AML-193 (cell line): ENCODE measurements at places on chromosomes 3 and 15.

GRCh38 chr3:188052169-188053035, 101.6 kb upstream of the LPP start:
- DNase-seq, result no peak

GRCh38 chr15:52289629-52290081, 5.9 kb downstream of the MYO5C start:
- DNase-seq, result no peak

DNA sequence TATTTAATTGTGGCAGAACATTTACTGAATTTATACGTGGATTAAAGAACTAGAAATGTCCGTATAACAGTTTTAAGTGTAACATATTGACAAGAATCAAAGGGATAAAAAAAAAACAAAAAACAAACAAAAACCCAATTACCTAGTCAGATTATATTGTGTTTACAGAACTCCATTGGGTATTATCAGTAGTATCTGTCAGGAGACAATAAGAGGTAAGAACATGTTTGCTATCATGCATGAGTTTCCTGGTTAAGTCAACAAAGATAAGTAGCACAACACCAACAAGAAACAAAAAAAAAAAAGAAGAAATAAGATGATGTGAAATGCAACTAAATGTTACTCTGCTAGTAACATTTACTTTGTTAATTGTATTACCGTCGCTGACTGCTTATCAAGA, 570.6 kb downstream of the ZBBX start:
- no peak for DNase-seq

DNA sequence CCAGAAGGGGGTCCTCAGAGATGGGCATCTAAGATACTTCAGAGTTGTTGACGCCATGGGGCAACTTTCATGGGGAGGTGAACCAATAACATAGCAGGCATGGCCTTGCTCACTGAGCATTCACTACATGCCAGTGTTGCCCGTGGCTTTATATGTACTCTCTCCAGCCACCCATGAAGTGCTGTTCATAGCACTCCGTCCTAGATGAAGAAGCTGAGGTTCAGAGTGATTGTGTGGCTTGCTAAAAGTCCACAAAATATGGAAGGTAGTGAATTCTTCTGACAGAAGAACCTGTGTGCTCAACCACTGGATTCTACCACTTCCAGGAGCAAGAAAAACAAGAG, 9.8 kb upstream of the SEMA4B start:
- no peak for DNase-seq

- DNase-seq, result no peak
These were observed 4.1 kb upstream of the EOMES start for GRCh38 chr3:27726240-27726639.

GRCh38 chr15:69337138-69337537, 38.4 kb downstream of the PAQR5 start:
- DNase-seq, result no peak

DNA sequence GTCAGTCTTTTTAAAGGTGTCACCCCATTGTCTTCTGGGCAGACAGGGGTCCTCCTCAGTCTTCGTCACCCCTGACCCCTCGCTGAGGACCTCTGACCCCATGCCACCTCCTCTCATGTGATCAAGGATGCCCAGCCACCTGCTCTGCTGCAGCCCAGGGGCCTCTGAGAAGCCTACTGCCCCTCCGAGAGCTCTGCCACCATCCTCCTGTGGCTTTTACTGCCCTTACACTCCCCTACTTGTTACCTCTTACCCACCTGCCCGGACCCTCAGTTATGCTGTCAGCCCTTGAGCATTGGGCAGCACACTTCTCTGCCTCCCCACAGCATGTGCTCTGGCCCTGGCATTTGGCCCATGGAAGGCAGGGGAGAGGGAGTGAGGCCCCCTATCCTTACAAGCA, 123.2 kb downstream of the LRRK1 start:
- DNase-seq, result no peak

DNA sequence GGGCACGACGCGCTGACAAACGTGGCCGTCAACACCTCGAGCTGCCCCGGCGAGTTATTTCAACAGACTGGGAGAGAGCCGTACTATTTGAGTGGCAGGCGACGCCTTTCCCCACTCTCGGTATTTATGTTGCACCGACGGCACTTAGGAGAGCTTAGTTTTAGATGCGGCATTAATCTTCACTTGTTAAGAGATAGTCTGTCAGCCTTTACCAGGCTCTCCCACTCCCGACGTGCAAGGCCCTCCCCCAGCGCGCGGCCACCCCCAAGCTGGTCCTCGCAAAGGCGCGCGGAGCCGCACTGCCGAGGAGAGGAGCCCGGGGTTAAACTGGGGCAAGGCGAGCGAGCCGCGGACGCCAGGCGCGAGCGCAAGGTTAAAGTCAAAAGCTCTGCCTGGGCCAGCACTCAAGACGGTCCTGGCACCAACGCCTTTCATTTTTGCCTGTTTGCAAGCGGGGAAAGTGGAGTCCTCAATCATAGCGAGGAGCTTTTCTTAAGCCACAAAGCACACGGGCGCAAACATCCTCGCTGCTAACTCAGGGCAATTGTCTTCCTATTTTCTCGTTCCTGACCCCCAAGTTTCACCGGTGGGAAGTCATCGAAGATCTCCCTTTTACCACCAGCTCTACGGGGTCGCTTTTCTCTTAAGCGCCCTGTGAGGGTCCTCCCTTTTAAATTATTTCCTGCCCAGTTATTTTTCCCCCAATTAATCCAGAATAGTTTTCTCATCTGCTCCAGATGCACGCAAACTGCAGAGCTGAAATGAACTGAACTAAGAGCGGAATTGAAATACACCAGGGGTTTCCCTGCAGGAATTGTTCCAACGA, 86.6 kb downstream of the NR2F2 start:
- no peak for DNase-seq

GRCh38 chr15:83018436-83018835, 7.0 kb upstream of the C15orf40 start:
- DNase-seq, result no peak

- DNase-seq, result peak; percentile 68
These were observed 44.7 kb downstream of the GTPBP8 start for GRCh38 chr3:113035387-113035982.

- DNase-seq, result no peak
These were observed 47.1 kb upstream of the BNIP2 start for GRCh38 chr15:59736181-59736580.

- DNase-seq, result no peak
These were observed 7.3 kb upstream of the FURIN start for GRCh38 chr15:90860942-90861675.

GRCh38 chr15:56244038-56244810, 545 bp upstream of the RFX7 start:
- no peak for DNase-seq

DNA sequence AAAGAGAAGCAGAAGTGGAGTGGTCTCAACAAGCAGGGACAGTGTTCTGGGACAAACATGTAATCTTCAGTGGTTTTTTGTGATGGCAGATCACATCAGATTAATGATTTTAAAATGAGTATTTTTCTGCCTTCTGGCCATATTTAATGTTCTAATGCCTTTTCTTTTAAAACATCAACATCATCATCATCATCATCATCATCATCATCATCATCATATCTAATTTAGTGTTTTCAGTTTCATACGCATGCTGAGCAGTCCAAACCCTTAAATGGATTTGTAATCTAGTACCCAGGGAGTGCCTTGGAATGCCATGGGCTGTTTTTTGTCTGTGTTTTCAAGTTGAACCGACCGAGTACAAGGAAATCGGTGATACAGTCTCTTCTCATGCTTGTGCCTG, 68.9 kb downstream of the CACNA2D3 start:
- DNase-seq, result no peak

- DNase-seq, result peak; percentile 59
These were observed 829 bp downstream of the RNF7 start for GRCh38 chr3:141738891-141739363.

DNA sequence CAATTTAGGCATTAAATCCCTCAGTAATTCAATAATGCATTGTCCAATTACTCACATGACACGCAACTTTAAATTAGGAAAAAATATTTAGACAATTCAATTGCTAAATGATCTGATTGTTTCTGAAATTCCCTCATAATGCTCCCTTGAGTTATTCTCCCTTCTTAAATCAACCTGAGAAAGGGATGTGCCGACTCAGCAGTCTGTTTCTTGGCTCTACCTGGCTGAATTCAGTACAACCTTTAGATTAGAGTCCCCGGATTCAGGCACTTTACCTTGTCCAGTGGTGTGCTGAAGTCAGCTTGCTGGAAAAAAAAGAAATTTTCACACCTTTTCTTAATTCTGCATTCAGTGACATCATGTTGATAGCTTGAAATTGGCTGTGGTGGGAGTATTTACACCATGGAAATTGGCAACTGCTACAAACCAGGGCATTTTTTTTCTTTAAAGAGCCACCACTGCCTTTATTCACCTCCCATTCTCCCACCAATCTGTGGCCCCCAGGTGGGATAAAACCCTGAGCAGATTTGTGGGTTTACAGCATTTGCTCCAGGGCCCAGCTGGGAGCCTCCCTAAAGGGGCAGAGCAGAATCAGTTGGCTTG, 20.9 kb upstream of the LOXL1 start:
- DNase-seq, result no peak

GRCh38 chr3:188305220-188305619, 151.3 kb downstream of the LPP start:
- no peak for DNase-seq

DNA sequence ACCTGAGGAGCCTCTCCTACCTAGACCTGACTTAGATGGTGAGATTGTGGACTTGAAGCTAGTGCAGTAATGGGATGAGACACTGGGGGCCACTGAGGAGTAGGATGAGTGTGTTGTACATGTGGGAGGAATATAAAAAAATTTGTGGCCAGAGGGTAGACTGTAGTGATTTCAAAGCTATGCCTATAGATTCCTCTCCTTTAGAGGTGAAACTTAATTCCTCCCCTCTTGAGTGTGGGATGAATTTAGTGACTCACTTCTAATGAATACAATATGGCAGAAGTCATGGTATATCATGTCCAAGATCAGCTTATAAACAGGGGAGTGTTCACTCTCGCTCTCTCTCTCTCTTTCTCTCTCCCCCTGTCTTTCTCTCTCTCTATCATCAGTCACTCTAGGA, 6.7 kb downstream of the ZNF860 start:
- no peak for DNase-seq

- no peak for DNase-seq
These were observed 143.8 kb upstream of the BCL6 start for GRCh38 chr3:187889106-187889505.

- no peak for DNase-seq
These were observed 15.7 kb upstream of the PRR23E start for GRCh38 chr3:127177226-127177625.

GRCh38 chr3:29283231-29284119, 2.6 kb downstream of the RBMS3 start:
- DNase-seq, result no peak

GRCh38 chr3:190746531-190746930, 116.0 kb downstream of the GMNC start:
- DNase-seq, result no peak

DNA sequence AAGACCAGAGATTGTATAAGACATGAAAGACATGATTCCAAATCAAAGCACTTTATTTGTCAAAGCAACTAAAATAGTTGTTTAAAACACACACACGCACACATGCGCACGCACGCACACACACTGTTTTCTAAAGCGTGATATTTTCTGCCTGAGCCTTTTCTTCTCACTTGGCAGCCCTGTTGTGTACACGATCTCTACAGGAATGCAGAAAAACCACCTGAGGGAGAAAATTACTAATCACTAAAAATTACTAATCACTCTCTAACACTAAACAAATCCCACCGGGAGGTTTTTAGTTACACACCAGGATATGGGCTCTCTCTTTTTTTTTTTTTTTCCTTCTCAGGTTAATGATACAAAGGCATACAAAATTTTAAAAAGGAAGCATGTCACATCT, 160.1 kb upstream of the ATP11B start:
- no peak for DNase-seq

- DNase-seq, result no peak
These were observed 176.7 kb upstream of the PDZRN3 start for GRCh38 chr3:73801444-73801843.

DNA sequence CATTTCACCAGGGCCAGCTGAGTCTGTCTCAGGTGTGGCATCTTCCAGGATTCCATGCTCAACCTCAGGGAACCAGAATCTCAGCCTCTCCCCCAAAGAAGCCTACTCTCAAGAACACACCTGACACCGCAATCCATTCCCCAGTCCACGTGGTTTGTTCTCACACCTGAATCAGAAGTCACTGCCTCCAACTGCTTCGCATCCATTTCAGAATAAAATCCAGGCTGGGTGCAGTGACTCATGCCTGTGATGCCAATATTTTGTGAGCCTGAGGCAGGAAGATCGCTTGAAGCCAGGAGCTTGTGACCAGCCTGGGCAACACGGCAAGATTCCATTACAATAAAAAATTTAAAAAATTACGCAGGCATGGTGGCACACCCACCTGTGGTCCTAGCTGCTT, 212.2 kb downstream of the FOXP1 start:
- no peak for DNase-seq

DNA sequence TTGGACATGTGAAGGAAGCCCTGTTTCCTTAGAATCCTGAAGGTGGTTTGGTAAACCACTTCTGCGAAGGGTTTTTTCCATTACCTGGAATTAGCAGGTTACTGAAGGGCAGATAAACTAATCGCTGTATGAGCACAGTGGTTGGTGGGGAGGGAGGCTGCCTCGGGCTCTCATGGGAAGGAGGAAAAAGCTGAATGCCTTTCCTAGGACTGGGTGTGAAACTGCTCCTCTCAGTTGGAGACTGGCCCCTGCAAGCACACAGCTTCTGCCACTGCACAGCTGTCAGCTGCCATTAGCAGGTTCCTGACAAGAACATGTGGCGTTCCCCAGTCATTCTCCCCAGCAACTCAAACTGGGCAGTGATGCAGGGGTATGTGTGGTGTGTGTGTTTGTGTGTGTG, 376.3 kb downstream of the GAP43 start:
- DNase-seq, result no peak

DNA sequence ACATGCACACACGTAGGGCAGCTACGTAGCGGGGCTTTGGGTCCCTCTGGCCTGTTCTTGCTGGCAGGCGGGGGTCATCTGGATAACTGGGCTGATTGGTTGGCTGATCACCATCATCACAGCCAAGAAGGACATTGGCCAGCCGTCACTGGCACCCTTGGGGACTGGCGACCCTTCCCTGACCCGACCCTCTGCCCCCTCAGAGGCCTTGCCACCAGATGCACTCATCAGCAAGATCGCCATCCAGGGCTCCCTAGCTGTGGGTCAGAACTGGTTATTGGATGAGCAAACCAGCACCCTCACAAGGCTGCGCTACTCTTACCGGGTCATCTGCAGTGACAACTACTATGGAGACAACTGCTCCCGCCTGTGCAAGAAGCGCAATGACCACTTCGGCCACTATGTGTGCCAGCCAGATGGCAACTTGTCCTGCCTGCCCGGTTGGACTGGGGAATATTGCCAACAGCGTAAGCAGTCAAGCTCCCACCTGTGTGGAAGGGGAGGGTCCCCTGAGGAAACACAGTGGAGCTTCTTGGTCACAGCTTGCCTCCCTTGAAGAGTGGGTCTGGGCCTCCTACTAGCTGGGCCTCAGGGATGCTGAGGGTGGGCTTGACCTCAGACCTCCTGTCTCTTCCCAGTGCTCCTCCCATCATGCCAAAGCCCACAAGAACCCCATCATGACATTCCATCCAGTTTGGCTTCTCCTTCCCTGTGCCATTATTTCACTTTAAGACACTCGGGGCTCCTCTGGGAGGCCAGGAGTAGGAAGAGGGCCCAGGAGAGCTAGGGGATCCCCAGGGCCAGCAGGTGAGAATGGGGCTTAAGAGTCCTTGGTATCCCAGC, 2.4 kb downstream of the DLL4 start:
- no peak for DNase-seq
